ENCODE measurements at places on chromosomes 7 and 10.

DNA sequence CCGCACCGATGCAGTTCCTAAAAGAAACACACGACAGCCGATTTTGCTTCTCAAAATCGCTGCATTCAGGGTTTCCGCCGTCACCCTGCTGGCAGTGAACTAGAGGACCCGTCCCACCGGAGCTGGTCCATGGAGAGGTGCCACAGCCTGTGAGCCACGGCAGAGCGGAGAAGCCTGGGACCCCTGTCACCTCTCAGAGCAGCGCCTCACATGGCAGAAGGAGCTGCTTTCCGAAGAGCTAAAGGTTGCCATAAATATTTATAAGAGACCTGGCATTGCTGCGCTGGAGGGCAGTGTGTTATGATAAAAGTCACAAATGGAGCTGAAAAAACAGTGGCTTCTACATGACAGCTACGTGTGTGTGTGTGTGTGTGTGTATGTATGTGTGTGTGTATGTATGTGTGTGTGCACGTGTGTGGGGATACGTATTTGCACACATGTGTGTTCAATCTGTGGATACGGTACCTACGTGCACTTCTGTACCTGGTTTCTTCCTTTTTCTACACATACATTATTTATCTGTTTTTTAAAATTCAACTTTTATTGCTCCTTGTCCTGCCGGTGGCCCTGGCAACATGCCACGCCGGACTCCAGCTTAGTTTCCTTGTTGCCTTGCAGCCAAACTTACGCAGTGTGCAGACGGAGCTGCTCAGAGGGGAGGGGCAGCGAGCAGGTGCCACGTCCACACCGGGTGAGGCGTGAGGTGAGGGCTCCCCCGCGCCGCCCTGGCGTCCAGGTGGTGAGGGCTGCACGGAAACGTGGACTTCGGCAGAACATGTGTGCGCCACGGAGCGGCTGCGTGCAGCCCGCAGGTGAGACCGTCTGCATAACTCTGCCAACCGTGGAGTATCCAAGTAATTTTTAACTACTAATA, 115.2 kb upstream of the PITRM1 start:
- DNase-seq = no peak

DNA sequence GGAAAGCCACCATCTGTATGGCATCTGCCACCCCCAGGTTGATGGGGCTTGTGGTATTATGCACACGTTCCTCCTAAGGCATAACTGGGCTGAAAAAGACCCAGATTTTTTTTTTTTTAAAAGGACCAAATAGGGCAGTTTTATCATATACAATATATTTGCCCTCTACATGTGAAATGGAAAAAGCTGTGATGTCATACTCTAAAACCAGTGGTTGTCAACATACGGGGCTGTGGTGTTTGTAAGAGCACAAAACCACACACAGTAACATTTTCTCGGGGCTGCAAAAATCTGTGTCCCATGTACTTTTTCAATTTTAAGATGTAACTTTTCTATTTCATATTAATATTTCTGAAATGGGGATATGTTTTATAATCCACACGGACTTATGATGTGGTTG, 34.9 kb downstream of the FAM171A1 start:
- DNase-seq = no peak

DNA sequence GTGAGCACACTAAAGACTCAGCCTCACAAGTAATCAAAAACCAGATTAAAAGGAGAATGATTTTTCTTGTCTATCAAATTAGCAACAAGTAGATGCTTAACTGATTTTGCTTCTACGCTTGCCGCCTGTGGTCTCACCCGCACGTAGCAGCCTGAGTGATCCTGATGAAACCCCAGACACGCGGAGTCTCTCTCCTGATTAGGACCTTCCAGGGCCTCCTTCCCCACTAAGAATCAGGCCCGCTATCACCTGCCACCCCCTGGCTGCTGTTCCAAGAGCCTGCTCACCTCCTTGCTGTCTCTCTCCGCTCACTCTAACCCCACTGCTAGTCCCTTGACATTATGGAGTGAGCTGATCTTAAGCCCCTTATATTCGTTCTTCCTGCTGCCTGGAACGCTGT, 325.9 kb upstream of the NRP1 start:
- DNase-seq = no peak

DNA sequence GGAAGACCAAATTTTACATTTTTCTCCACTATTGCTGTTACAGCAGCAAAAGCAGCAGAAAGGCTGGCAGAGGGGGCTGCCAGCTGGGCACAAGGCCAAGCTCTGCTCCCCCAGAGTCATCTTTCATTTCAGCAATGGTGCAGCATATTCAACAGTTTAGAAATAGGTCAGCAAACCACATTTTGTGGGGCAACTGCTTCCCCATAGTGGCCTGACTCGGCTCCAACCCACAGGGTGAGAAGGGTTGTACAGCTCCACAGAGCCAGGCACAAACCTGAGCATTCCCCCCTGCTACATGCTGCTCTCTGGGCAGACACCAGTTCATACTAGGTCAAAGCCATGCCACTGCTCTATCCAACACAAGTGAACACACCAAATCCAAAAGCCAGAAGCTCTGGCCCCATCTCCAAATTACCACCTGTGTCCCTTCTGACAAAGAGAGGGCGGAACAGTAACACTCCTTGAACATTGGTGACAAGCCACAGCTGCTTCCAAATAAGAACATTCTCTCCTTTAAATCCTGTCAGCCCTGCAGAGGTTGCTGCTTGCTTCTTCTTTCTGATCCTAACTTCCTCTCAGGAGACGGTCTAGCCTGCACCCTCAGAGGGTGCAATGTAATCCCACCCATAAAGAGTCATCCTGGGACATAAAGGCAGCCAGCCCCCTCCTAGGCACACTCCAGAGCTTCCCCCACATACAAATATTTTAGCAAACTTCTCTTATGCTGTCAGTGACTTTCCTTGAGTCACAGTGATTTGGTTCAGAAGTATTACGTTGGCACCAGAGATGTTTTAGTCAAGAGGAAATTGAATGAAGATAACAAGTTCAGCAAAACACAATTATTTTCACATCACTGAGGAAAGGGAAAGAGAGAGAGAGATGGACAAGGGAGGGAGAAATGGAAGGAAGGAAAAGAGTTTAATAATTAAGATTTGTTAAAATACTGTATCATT, 39.0 kb upstream of the SLIT1 start:
- no peak for DNase-seq

DNA sequence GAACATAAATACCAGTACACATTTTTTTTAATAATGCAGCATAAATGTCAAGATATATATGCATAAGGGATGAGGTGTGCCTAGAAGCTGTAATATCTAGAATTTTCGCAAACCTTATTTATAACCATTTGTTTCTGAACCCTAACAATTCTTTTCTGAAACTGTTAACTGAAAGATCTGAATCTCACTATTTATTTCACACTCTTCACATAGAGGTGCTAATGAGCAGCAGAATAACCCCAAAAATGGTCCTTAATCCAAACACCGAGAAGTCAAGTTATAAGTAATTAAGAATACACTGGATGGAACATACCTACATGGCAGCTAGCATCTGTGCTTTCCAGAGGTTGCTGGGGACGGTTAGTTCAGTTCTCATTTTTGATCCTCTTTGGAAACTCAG, 742.0 kb downstream of the AUTS2 start:
- DNase-seq = no peak

- no peak for DNase-seq
Observed at GRCh38 chr7:159064121-159064815, 80.4 kb downstream of the VIPR2 start.
